HuH-7 (cell line): ENCODE measurements at places on chromosomes 13 and 19.

- peak; percentile 38 for DNase-seq
Observed at GRCh38 chr13:43786766-43787517, at the start of gene ENOX1. Gene ENOX1, minus strand, starts transcription at chr13:43786972.

GRCh38 chr19:18648973-18649315 is 12.1 kb downstream of the KLHL26 start:
- no peak for DNase-seq

GRCh38 chr19:50728084-50728737 is 5.0 kb downstream of the CLEC11A start:
- DNase-seq = no peak

- DNase-seq = no peak
Observed at GRCh38 chr13:29754473-29754806, 96.0 kb downstream of the UBL3 start.

GRCh38 chr19:40750874-40751537 is at the start of gene SNRPA:
Gene SNRPA, plus strand, starts transcription at chr19:40751203. Its CDS starts 206 bp downstream, at chr19:40751409.
- peak; percentile 93 for DNase-seq

DNA sequence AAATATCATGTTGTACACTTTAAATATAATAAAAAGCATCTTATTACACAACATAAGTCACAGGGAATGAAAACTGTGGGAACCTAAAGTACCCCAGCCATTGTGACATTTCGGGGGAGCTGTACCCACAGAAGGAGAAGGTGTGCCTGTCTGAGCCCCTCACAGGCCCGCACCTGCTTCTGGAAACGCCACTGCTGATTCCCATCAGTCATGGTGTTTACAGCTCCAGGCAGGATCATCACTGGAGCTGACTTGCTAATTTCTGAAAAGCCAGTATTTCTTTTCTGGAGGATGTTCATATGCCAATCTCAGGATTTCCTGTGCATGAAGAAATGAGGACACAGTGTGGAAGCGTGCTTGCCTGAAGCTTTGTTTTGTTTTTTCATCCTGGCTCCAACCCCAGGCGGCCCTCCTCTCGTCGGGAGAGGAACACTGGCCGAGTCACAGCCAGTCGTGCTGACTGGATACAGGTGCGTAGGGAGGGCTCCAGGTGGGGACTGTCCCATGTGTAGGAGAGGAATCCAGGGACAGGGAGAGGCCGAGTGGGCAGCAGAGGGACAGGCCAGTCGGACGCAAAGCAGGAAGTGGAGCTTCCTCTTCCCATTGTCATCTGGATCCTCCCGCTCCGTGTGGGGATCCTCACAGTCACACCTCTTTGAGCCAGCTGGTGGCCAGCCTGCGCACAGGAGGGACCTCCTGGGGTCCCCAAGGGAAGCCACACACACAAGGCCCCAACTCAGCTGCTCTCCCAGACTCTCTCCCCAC is 4.2 kb upstream of the ATP12A start:
- DNase-seq = no peak

DNA sequence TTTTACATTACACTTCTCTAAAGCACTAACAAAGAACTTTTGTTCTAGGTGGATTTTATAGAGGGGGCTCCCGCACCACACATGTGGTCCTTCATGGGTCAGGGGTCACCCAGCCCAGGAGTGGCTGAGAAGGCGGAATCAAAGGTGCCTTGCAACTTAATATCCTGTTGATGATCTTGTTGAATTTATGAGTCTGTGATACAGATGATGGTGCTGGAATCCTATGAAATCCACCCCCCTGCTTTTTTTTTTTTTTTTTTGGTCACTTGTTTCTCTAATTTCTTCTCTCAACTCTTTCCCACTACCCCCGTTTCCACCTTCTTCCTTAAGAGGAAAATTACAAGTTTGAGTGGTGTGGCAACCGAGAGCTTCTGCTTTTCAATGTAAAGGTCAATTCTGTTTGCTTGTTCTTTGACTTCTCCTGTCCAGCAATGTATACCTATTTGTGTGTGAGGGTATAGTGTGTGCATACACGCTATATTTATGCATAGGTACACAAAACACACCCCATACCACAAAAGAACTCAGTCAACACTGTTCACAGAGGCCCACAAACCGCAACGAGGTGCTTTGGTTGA is 4.2 kb upstream of the ZIC2 start:
- DNase-seq = no peak

- DNase-seq = peak; percentile 1
Observed at GRCh38 chr13:34913040-34913439, 29.0 kb upstream of the NBEA start.

GRCh38 chr13:29511980-29512379 is 83.5 kb downstream of the SLC7A1 start:
- no peak for DNase-seq

DNA sequence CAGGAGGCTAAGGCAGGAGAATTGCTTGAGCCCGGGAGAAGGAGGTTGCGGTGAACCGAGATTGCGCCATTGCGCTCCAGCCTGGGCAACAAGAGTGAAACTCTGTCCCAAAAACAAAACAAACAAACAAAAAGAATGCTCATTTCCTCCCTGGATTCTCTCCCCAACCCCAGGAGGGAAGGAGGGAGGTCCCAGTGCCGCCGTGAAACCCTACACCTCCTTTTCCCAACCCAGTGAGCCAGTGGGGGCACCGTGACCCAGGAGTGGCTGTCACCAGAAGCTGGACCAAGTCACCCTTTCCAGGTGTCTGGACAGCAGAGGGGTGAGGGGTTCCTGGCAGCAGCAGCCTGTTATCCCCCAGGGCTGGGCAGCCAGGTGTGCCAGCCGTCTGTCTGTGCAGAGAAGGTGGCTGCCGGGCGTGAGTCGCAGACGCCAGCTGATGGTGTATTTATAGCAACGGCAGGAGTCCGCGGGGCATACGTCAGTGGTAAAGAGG is 23.5 kb downstream of the NFIC start:
- DNase-seq = no peak

DNA sequence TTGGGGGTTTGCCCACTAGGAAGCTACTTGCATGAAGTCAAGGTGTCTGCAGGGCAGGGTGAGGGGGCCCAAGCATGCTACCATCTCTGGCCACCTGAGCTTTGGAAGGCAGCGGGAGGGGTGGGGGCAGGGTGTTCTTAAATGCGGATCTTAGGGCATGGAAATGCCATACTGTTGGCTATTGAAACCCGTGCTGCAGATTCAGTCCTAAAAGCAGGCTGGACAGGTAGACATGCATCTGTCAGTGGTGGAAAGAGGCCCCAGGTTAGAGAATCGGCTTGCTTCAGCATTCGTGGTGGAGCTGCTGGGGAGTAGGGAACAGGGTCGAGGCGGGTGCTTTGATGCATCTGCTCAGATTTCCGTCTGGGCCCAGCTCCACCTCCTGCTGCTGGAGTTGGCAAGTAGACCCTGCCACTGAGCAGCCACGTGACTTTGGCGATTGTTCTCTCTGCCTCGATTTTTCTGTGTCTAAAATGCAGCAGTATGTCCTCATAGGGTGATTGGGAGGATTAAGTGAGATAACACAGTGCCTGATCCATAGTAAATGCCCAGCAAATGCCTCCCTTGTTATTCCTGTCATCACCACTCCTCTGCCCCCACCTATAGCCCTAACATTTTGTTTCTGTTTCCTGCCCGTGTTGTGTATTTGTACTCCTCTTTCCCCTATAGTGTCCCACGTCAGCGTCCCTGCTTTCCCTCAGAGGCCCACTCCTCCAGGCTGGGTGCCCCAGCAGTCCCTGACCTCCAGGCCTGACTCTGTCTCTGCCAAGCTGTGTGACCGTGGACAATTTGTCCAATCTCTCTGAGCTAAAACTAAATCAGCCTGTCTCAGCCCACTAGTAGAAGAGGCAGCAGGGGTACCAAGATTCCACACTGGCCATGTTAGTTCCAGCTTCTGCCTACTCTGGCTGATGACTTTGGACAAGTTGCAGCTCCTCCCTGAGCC is 5.8 kb downstream of the PPP1R37 start:
- no peak for DNase-seq

DNA sequence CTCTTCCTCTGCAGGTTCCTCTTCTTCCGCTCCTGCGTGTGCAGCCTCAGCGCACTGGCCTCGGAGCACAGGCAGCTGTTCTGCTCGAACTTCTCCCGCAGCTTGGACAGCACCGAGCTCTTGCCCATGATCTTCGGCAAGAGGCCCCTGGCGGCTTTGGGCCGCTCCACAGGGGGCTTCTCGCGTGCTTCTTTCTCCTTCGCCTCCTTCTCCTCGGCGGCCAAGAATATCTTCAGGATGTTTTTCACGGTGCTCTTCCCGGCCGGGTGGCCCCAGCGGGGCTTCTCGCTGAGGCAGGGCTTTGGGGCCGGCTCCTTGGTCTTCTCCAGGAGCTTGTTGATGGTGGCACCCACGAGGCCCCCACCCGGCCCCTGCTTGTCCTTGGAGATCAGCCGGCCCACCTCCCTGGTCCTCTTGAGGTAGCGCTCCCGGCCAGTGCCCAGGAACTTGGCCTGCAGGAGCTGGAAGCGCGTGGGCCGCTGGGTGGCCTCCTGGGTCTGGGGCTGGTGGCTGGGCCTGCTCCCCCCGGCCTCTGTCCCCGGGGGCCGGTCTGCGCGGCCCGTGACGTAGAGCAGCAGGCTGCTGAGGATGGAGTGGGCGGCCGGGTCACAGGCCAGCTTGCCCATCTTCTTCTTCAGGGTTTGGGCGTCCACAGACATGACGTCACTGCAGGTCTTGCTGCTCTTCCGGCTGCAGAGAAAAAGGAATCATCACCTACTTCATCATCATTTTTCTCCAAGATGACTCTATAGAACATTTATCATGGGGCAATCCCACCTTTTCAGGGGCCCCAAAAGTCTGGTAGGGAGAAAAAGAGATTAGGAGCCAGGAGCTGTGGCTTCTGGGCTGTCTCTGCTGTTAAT is 43.8 kb upstream of the GRTP1 start:
- DNase-seq = no peak

DNA sequence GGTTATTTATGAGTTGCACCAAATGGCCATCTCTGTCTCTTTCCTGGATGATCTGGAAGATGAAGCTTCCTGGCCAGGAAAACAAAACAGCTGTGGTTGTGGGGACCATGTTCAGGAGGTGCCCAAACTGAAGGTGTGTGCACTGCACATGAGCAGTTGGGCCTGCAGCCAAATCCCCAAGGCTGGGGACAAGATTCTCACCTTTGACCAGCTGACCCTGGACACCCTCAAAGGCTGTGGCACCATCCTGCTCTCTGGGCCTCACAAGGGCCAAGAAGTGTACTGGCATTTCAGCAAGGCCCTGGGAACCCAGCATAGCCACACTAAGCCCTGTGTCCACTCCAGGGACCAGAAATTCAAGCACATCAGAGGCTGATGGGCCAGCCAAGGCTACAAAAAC is 84.2 kb downstream of the KCNRG start:
- no peak for DNase-seq

GRCh38 chr13:40974460-40975407 is 44.4 kb downstream of the ELF1 start:
- DNase-seq = peak; percentile 20

GRCh38 chr19:44752816-44753625 is 4.5 kb downstream of the BCL3 start:
- DNase-seq = peak; percentile 96

DNA sequence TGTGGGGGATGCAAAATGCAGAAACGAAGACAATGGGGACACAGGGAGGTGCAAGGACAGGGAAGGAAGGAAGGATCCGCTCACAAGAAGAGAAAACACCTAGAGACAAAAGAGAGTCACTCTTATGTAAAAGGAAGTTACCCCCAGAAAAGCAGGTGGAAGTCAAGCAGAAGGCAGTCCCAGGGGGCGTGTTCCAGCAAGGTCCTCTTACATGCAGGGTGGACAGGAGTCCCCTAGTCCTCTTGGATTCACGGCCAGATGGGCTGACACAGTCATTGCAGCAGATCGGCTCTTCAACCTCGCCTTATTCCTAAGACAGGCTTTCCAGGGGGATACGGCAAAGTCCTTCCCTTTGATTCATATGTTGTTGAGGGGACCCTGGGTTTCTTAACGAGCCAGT is 83.9 kb upstream of the SPATA13 start:
- no peak for DNase-seq

DNA sequence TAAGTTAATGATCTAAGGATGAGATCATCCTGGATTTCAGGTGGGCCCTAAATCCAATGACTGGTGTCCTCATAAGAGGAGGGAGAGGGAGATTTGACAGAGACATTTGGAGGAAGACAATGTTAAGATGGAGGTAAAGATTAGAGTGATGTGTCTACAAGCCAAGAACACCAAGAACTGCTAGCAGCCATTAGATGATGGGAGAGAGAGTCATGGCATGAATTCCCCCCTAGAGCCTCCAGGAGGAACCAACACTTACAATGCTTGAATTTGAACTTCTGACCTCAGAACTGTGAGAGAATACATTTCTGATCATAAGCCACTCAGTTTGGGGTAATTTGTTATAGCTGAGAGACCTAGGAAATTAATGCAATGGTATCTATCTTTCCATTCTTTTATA is 68.1 kb upstream of the RFXAP start:
- DNase-seq = no peak

DNA sequence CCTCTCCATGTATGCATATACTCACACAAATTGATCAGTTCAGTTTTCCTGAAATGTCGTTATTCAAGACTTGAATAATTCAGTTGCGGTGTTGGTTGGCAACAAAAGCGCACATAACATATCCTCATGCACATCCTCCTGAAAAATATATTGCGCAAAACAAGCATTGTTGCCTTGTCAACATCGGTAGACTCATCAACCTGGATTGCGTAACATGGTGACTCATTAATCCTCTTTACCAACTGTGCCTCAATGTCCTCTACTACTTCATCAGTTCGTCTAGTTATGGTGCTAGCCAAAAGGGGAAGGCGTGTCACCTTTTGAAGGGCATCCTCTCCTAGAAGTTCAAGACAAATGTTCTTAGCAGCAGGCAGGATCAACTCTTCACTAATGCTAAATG is 357.7 kb downstream of the LMO7 start:
- no peak for DNase-seq

GRCh38 chr19:17086834-17087233 is 11.3 kb downstream of the MYO9B start:
- DNase-seq = no peak

- DNase-seq = no peak
Observed at GRCh38 chr19:44767295-44768180, 10.2 kb upstream of the CBLC start.

DNA sequence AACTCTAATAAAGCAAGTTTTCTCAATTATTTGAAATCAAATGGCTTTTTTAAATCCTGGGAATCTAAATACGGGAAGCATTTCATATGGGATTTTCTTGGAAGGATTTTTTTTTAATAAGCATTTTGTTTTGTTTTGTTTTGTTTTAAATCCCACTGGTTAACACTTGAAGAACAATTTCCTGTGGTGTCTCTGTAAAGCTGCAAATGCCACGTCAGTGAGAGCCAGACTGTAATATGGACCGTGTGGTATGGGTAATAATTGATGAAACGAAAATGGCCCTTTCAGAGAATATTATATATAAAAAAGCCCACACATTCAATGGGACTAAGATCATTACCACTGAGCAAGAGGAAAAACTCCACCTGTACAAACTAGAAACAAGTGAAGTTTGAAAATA is 33.9 kb upstream of the MIR17HG start:
- DNase-seq = no peak

- peak; percentile 83 for DNase-seq
Observed at GRCh38 chr19:58575183-58576041, 2.3 kb upstream of the MZF1 start.
